ENCODE measurements at places on chromosomes 11 and 22.

DNA sequence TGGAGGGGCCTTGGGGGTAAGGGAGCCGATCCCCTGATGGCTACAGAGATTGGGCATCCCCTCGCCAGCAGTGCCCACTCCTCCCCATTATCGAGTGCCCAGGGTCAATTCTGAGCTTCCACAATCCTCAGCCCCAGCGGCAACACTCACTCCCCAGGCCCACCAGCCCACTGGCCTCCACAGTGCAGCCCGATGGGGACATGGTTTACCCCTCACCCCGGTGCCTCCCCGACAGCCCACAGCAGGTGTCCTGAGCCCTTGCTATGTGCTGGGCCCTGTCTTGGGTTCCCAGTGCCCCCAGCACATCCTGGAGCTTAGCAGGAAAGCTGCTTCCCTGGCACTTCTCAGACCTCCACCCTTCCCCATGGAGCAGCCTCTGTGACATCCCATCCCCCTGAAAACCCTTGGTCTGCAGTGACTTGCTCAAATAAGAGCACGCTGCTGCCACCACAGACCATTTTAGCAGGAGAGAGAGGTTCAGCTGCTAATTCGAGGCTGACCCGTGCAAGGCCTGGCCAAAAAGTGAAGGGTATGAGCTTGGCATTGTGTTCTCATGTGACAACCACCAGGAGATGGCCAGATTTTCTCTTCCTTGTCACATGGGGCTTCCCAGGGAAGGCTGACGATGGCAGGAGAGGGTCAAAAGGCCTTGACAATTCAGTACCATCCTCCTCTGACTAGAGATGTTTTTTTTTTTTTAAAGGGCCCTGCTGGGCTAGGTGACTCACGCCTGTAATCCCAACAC lies 23.6 kb downstream of the KCNJ4 start:
- no peak for DNase-seq

DNA sequence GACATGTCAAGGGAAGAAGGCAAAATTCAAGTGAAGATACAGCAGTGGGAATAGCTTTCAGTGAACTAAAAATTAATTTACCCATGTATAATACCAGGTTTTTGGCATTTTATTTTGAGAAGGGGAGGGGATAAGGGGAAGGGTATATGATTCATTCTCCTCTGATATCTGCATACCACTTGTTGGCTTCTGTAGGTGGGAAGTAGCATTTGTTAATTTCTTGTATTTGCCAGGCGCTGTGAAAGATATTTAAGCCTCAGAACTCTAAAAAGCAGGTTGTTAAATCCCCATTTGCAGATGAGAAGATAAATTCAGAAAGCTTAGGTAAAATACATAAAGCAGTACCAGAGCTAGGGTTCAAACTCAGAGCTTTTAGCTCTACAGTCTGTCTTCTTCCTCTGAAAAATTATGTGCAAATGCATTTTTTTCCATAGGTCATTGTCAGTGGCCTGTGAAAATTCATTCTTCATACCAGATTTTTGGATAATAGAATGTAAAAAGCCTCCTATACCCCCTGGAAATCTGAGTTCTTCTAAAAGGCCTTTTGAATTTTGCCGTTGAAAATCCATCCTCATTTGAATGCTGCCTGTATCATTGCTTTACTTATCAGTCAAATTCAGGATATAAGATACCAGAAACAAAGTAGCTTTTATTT lies 221.3 kb downstream of the DDX10 start:
- DNase-seq, result no peak

DNA sequence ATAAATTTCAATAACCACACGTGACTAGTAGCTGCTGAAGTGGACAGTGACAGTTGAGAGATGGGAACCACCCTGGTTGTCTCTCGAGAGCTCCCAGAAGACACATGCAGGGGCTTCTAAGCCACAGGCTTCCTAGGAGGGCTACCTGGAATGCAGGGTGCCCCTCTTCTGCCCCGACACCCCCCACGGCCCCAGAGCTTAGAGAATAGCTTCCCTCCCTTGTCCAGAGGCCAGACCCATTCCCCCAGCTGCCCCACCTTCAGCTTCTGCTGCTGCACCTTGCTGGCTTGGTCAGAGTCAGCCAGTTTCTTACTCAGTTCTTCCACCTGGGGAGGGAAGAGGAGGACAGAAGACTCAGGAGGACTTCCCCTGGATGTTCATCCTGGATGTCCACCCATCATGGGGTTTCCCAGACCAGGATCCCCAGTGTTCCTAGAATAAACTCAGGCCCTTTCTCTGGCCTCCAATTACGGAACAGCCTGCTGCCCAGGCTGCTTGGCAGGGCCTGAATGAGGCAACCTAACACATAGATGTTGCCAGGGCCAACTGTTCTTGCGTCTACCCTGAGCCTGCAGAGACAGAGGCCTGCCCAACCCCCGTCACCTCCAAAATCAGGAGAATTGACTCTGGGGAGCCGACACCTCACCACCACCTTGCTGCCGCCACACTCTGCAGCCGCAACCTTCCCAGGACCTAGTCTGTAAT lies 12.0 kb downstream of the IL18BP start:
- no peak for DNase-seq

DNA sequence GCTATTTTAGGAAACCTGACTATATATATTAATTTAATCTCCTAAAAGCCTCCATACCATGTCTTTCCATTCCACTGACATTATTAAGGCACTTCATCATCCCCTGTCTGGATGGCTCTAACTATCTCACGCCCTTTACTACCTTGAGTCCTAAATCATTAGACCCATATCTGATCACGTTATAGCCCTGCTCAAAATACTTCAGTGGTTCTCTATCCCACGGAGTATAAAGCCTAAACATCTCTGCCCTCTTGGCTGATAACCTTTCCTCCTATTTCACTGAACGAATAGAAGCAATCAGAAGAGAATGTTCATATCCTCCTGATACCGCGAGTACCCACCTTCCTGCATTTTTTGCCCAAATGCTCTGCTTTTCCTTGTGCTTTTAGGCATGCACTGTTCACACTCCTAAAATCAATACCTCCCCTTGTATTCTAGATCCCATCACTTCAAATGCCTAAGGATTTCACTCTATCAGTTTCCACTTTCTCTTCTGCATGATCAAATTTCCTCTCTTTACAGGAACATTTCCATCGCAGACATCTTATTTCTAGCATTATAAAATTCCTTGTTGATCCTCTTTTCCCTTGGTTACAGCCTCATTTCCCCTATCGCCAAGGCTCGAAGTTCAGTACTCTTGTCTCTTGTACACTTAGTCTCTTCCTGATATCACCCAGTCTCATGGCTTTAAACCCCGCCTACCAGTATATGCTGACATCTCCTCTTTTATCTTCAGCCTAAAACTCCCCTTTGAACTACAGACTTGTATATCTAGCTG lies 45.0 kb upstream of the BIRC3 start:
- DNase-seq, result no peak

DNA sequence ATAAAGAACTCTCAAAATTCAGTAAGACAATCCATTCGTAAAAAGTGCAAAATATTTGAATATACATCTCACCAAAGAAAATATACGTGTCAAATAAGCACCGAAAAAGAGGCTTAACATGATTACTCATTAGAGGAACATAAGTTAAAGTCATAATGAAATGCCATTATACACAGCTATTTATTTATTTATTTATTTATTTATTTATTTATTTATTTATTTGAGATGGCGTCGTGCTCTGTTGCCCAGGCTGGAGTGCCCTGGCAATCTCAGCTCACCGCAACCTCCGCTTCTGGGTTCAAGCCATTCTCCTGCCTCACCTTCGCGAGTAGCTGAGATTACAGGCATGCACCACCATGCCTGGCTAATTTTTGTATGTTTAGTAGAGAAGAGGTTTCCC lies 203.6 kb upstream of the UBASH3B start:
- no peak for DNase-seq

DNA sequence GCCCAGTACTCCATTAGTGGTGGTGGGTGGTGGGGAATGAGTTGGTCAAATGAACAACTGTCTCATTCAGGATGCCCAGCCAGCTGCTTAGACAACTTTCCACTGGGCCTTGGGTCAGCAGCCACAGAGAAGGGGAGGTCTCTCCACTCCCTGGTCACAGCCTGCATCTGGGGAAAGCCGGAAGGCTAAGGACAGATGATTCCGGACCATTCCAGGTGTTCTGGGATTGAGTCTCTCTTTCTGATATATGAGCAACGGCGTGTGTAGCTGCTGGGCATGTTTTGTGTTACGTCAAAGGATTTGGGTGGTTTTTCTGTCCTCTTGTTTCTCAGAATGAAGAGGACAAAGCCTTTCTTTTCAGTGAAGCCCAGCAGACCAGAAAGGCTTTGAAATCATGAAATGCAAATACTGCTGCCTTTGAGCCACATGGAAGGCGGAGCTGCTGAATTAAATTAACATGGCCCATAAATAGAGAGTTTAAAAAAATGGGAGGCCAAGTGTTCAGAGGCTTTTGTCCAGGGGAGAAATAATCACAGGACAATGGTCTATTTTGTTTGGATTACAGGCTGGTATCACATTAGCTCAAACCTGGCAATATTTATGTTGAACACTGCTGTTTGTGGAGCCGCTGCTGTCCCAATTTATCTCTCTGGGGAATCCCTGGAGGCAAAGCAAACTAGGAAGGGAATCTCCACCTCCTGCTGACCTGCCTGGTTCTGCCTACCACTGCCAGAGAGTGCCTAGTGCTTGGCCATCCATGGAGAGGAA lies 234.4 kb upstream of the E2F8 start:
- no peak for DNase-seq

DNA sequence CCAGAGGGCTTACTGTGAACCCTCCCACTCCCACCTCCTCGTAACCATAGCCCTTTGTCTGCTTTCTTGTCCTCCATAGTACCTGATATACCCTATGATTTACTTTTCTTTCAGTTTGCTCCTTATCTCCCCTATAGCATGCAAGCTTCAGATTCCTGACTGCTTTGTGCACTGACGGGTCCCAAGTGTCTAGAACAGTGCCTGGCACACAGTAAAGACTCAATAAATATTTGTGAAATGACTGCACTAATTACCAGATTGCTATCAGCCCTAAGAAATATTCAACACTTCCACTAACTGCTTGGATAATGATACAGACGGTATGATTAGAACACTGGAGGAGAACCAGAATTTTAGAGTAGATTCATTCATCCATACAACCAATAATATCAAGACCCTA lies 33.0 kb downstream of the ISX start:
- no peak for DNase-seq

DNA sequence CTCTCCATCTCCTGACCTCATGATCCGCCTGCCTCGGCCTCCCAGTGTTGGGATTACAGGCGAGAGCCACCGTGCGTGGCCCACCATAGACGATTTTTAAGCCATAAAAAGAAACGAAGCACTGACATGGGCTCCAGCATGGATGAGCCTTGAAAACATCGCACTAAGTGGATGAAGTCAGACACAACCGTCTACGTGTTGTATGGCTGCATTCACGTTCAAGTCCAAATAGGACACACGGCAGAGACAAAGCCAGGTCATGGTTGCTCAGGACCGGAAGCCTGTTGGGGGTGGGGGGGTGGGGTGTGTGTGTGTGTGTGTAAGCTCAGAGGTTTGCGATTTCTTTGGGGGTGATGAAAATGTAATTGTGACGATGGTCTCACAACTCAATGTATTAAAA lies 10.0 kb downstream of the RRP7A start:
- no peak for DNase-seq

- DNase-seq, result no peak
Observed at GRCh38 chr11:79276736-79277325, 164.0 kb downstream of the TENM4 start.

- DNase-seq, result no peak
Observed at GRCh38 chr11:12743834-12744449, 69.7 kb downstream of the TEAD1 start.

DNA sequence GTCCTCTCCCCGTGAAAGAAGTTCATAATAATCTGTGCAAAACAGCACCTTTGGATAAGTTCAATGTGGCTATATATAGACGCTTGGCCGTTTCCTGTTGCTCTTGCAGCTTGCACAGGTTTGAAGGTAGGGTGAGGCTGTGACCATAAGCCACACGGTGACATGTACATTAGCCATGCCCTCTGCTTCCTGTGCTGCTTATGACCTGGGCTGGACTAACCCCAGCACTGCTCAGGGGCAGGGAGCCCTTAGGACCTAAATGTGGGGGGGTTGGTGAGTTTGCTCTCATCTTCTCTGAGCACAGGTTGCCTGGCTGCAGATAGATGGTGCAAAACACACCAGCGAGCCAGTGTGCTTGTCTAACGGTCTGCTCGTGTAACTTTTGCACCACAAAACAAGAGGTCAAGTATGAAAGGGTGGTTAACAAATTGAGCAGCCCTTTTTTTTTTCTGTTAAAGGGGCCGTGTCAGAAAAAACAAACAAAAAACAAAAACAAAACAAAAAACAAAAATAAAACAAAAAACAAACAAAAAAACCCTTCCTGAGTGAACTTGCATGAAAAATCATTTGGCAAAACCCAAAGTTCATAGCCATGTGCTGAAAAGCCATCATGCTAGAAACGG lies 37.3 kb downstream of the FLI1 start:
- peak; percentile 56 for DNase-seq

GRCh38 chr11:124801636-124802312 lies 1.6 kb upstream of the MSANTD2 start:
- no peak for DNase-seq

GRCh38 chr11:114326151-114326550 lies 30.0 kb downstream of the NNMT start:
- no peak for DNase-seq

GRCh38 chr22:44821741-44822475 lies 69.5 kb downstream of the ARHGAP8 start:
- DNase-seq, result no peak

DNA sequence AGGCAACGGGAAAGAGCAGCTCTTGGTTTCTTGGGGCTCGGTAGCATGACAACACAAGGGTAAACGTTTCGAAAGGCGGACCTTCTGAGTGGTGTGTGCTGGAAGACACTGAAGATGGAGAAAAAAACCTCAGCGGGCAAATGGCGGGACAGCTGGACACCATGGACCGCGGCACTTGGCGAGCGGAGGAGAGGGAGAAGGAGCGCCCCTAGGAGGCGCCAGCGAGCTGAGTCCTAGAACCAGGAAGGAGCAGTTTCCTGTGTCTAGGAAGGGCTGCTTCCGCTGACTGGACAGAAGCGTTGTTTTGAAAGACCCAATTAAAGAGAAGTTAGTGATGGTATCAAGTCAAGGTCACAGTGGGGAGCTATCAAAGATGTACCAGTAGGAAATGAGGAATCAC lies 44.0 kb upstream of the OPCML start:
- DNase-seq, result no peak

- DNase-seq, result no peak
Observed at GRCh38 chr11:78676026-78676557, 101.4 kb upstream of the NARS2 start.

Data from left forelimb (tissue), 1 donor.